Astrocyte of the spinal cord (primary cell): ENCODE measurements at places on chromosomes 11 and 22.

- no peak for DNase-seq
These were observed 8.6 kb downstream of the MUC5B start for GRCh38 chr11:1231396-1232020.

GRCh38 chr22:36546092-36546804, 17.3 kb upstream of the EIF3D start:
- peak; percentile 47 for DNase-seq

DNA sequence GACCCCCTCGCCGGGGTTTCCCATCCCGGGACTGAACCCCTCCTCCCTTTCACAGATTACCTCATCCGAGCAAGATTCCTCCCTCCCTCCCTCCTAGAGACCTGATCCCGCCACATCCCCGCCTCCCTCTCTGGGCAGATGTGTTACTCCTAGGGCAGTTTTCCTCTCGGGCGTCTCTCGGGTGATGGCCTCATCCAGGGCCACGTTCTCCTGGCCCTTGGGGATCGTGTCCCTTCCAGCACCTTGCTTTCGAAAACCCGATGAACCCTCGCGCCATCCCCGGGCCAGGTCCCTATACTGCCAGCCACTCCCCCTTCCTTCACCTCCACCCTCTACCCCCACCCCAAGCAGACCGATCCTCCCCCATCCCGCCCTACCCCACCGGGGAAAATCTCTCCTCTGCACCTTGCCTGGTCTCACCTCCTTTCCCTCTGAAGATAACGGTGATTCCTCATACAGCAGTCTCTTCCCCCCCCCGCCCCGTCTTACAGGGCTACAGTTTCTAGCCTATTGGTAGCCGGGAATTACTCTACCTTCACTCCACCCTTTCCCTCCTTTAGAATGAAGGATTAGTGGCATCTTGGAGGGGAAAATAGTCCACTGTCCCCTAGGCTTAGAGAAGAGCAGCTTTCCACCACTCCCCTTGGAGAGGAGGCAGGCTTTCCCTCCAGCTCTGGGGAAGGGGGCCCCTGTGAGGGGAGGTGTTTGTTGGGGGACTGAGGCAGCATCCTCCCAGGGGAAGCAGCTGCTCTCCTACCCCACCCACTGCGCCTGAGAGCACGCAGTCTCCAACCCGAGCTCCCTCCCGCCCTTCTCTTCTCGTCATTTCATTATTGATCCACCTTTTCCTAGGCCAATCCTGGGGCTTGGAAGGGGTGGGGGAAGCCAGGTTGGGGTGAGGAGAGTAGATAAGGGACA, 1.2 kb downstream of the KMT2A start:
- peak; percentile 23 for DNase-seq

DNA sequence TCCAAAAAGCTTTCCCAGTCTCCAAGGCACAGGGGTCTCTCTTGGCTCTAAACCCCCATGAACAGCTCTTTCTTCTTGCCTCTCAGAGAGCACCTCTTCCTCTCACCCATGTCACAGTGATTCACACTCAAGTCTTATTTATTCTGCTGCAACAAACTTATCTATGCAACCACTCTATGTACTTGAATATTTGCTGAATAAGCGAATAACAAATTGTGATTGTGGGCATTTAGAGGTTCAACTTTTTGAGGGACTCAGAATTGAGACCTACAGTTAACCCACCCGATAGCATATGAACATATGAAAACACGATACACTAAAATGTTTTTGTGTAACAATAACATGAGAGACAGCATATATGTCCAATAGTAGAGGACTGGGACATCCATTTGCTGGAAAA, 137.1 kb upstream of the NARS2 start:
- no peak for DNase-seq

DNA sequence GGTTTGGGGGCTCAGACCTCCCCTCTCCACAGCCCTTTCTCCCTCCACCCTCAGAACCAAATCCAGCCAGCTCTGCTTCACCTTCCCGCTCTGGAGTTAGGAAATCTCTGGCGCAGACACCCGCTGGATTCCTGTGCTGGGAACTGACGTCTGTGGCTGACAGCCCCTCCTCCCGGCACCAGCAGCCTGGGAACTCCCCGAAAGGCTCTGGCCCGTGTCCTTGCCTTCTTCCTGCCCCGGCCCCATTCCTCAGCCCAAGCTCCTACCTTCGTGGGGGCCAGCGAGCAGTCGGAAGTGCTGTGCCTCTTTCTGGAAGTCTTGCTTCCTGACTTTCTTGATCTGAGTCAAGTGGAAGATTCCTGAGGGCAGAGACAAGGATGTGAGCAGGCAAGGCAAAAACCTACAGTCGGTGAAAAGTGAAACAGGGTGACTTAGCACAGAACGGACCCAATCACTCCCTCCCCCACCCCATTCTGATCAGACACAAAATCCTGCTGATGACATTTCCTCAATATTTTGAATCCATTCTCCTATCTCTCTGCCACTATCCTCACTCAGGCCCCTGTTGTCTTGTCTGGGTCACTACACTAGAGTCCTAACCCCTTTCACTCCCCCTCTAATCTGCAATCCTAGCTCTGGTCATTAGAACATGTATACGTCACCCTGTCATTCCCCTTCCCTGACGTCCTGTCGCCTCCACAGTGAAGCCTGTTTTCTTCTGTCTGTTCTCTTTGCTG, 34.1 kb downstream of the CHRDL2 start:
- DNase-seq = peak; percentile 74
